Smooth muscle cell of bladder (primary cell): ENCODE measurements at places on chromosomes 7 and 10. TPM values are rescaled to one million over a fixed set of nuclear protein-coding genes. Genes with fewer than 3 reads are reported as not detected.

STK17A gene
- 19.5 and 25.0 TPM in 2 replicates for total RNA-seq

ADRA2A gene
- total RNA-seq: under 0.01 and 0.18 TPM in 2 replicates

KAZALD1 gene
- total RNA-seq: 18.2 and 30.3 TPM in 2 replicates

PLXNA4 gene
- total RNA-seq: 0.28 and 1.6 TPM in 2 replicates

LRRC4 gene
- total RNA-seq: 0.28 and 0.46 TPM in 2 replicates

SAMD9L gene
- total RNA-seq: 6.8 and 7.3 TPM in 2 replicates

VAX1 gene
- total RNA-seq: not detected in 2 replicates

STAG3 gene
- 0.28 TPM in 2 replicates for total RNA-seq

ASB10 gene
- total RNA-seq: not detected in 2 replicates

SPDYE1 gene
- not detected in 2 replicates for total RNA-seq

TACC2 gene
- 2.3 and 2.7 TPM in 2 replicates for total RNA-seq

ASIC3 gene
- 0.14 and 0.37 TPM in 2 replicates for total RNA-seq

ZNF777 gene
- total RNA-seq: 2.4 and 4.4 TPM in 2 replicates

PMPCB gene
- total RNA-seq: 68.4 and 73.2 TPM in 2 replicates

SLC26A3 gene
- total RNA-seq: not detected in 2 replicates
